ENCODE measurements at places on chromosomes 13 and 19.

DNA sequence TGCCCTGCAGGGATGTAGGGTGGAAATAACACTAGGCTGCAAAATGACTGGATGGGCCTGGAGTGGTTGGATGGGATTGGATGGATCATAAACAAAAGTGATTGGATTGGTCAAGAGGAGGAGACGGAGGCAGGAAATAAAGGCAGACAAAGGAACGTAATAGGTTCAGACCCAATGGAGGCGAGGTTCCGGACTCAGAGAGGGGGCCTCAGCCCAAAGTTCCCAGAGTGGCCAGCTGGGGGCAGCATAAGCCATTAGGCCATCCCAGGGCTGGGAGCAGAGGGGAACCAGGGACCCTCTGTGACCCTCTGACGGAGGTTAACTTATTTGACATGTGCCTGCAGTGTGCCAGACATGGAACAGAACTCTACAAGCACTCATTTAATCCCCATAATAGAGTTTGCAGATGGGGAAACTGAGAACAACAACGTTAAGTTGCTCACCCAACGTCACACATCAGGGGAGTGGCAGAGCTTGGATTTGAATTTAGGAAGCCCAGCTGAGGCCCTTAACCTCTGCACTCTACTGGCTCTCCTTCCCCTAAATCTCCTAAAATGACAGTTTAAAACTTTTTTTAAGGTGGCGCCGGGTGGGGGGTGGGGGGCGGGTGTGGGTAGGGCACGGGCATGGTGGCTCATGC, 15.3 kb upstream of the MAP1S start:
- peak; percentile 62 for DNase-seq

DNA sequence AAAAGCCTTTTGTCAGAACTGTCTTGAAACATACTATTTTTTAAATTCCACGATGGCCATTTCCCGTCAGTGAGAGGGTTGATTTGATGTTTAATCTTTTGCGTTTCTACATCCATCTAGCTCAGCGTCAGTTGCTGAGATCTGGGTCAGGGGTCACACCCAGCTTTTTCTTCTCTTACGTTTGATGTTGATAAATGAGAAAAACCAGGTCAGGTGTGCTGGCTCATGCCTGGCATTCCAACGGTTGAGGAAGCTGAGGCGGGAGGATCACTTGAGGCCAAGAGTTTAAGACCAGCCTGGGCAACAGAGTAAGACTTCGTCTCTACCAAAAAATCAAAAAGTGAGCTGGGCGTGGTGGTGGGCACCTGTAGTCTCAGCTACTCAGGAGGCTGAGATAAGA, 168.9 kb downstream of the PTPRS start:
- no peak for DNase-seq

DNA sequence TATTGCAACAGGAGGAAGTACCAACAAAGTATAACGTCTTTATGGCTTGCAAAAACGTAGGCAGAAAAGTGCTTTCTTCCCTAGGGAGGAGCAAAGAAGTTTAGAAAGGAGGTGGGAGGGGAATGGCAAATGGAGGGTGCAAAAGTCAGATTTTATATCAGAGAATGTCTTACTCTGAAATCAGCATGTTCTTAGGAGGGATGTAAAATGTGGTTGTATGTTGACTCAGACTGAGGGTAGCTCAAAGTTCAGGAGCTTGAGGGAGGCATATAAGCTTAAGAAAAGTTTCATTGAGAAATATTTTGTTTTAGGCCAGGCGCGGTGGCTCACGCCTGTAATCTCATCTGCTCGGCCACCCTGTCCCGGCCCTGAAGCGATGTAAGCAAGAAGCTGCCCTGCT, 1.7 kb downstream of the ZNF90 start:
- DNase-seq: no peak

DNA sequence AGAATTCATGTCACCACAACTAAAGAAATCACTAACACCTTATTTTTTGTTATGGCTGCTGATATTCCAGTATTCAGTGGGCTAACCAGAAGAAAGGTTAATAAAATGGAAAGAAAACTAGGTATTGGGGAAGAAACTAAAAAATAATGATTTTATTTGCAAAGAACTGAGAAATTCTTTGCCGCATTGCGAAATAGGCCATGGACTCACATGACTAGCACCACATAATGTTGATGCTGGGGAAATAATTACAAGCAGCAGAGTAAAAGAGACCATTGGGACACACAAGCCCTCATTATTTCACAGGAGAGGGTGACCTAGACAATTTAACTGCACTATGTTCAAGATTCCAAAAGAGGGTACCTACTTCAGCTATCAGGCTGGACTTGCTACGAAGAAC, 1411.5 kb downstream of the SLITRK5 start:
- DNase-seq: no peak

GRCh38 chr19:5128936-5129389, 160.1 kb downstream of the KDM4B start:
- DNase-seq: no peak

GRCh38 chr13:74074723-74075122, 59.5 kb downstream of the KLF12 start:
- DNase-seq: no peak

GRCh38 chr13:50788551-50789210, 54.8 kb downstream of the DLEU7 start:
- no peak for DNase-seq

- no peak for DNase-seq
Measured at GRCh38 chr13:31038834-31039552, 106.5 kb downstream of the TEX26 start.

DNA sequence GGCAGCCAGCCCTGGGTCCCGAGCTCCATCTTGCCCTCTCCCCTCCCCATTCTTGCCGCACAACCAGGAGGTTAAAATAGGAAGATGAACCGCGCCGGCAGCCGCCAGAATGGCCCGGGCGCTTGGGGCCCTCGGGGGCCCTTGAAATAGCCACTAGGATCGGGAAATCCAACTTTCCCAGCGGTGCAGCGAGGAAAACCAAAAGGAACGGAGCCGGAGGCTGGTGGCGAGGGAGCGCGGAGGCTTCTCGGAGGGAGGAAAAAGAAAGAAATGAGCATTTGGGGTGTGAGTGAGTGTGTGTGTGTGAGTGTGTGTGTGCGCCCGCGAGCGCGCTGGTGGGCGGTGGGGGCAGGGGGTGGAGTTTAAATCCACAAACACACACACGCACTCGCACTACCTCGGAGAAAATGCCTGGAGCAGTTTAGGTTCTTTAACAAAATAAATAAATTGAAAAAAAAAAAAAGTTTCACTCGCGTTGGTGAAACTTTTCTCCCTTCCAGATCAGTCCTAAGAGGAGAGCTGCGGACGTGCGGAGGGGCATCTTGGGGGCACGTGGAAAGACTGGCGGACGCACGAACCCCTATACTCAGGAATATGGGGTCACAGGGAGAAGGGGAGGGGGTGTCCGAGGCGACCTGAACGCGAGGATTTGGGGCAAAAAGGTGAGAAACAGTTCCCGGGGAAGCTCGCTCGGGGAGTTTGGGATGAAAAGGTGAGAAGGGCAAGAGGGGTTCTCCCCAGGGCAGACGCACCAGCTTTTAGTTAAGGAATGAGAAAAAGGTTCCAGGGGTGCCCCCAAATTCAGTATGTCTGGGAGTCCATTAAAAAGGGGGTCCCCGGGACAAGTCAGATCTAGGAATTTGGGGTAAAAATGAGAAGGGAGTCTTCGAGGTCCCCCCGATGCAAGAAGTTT, 1.3 kb downstream of the RFX2 start:
- peak; percentile 44 for DNase-seq

- DNase-seq: no peak
Measured at GRCh38 chr13:76836311-76836710, 49.9 kb downstream of the KCTD12 start.

DNA sequence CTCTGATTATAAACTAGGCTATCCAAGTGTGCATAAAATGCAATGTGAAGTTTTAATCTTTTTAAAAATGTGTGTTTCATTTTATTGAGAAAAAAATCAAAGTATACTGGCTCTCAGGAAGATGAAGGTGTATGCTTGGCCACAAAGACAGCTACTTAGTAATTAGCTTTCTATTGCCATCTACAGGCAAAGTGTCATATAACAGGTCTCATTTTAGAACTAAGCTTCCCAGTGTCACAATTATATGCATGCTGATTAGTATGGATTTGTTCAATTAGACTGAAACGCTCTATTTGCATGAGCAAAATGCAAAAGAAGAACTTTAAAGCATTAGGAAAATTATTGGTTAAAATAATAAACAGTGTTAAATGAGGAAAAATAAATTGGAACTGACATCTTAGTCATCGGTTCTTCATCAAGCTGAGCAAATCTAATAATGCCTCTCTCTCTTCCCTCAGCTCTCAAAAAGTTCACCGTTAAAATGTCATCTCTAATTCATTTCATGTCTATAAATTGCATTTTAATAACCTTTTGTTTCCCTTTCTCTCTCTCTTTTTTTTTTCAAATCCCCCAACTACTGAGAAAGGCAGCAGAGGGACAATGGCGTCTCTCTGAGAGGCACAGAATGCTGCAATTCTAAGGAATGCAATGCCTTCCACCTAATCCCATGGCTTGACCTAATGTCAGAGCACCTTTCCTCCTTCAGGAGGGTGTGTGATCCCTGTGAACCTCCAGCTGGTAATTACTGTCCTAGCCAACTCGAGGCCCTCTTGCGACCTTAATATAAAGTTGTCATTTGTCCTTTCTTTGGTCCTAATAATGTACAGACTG, 313.1 kb upstream of the MAB21L1 start:
- DNase-seq: no peak

DNA sequence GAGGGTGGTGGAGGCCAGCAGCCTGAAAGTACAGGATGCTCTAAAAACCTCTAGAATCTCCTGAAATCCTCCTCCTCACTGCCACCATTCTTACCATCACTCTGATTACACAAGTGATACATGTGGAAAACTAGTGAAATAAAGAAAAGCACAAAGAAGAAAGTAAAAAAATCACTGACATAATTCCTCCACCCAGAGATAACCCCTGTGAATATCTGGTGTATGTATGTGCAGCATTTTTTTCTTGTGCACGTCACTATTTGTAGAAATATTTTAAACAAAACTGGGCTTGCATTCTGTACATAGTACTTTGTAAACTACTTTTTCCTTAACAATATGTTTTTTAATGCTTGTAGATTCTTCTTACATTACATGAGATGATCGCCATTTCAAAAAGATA, 73.2 kb downstream of the CDADC1 start:
- no peak for DNase-seq

DNA sequence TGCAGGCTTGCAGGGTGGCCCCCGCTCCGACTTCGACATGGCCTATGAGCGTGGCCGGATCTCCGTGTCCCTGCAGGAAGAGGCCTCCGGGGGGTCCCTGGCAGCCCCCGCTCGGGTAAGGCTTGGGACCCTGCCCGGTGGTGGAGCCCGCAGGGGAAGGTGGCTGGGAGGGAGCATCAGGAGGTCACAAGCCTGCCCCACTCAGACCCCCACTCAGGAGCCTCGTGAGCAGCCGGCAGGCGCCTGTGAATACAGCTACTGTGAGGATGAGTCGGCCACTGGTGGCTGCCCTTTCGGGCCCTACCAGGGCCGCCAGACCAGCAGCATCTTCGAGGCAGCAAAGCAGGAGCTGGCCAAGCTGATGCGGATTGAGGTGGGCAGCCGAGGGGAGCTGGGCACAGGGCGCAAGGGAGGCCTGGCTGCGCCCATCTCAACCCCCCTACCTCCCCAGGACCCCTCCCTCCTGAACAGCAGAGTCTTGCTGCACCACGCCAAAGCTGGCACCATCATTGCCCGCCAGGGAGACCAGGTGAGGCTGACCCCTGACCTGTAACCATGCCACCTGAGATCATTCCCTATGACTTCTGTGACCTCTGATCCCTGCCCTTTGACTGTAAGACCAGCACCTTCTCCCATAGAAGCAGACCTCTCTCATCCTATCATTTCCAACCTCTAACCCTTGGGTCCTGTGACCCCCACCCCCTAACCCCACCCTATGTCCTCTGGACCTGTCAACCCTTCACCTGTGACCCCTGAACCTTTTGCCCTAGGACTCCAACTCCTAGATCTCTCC, 7.2 kb downstream of the PNPLA6 start:
- no peak for DNase-seq

GRCh38 chr19:805600-806550, 8.6 kb downstream of the PTBP1 start:
- DNase-seq: peak; percentile 25

GRCh38 chr13:51478418-51479198, 25.8 kb upstream of the INTS6 start:
- DNase-seq: no peak
